CD4-positive, alpha-beta T cell treated with Interleukin-6 at 100 ng/mL for 8 hours (primary cell): ENCODE measurements at places on chromosomes 13 and 19.

- no peak for DNase-seq
These were observed 2.4 kb downstream of the DZIP1 start for GRCh38 chr13:95642028-95642621.

DNA sequence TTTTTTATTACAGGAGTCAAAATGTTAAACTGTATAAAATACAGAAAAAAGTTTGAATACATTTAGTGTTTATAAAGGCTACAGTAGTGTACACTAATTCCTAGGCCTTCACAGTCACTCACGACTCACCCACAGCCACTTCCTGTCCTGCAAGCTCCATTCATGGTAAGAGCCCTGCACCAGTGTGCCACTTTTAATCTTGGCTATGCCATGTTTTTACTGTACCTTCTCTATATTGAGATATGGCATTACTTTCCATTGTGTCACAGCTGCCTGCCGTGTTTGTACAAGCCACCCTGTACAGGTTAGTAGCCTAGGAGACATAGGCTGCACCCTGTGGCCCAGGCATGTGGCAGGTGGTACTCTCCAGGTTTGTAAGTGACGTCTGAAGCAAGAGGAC is 32.1 kb downstream of the C1QTNF9 start:
- DNase-seq: no peak

DNA sequence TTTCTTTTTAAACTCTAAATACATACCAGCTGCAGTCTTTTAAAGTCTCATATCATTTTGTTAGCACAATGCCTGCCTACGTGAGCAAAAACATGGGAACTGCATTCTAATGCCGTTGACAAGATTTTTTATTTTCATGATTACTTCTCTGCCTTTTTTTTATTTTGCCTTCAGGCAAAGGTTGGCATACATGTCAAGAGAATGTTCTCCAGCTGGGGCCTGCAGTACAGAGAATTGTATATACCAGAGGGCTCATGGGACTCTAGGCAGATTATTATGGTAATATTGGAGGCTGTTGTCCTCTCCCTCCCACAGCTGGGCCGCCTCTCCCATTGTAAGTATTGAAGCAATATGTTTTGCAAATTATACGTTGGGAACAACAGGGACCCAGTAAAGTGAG is 53.9 kb upstream of the OBI1 start:
- no peak for DNase-seq

GRCh38 chr19:56153507-56153906 is 12.4 kb downstream of the ZNF444 start:
- DNase-seq: no peak

DNA sequence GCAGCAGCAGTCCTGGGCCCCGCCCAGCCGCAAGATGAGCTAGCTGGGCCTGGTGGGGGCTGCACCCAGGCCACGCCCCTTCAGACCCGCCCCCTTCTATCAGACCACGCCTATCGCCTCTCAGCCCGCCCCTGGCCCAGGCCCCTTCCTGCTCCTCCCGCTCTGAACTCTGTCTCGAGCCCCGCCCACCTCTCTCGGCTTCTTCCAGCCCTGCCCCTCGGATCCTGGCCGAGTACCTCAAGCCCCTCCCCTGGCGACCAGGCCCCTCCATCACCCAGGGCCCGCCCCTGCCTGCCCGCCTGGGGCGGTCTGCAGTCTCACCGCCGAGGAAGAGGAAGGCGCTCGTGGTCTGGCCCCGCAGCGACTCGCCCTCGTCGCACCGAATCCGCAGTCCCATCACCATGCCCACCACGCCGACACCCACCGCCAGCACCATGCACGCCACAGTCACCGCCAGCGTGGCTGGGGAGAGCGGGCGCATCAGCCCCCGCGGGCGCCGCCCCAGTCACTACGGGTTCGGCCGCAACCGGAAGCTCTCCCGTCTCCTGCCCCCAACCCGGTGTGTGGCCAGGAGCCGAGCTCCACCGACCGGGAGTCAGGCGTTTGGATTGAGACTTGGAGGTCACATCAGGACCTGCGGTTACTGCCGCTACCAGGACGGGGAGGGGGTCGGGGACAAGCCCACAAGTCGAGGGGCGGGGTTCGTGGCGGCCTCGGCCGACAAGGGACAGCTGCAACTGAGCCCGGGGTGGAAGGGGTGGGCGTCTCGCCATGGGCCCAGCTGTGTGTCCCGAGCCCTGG is 1.0 kb downstream of the CLDND2 start:
- peak; percentile 97 for DNase-seq

GRCh38 chr19:39398297-39398864 is 7.2 kb downstream of the MED29 start:
- DNase-seq: peak; percentile 61

- DNase-seq: no peak
These were observed 2.6 kb upstream of the ZNF428 start for GRCh38 chr19:43622070-43622469.

GRCh38 chr13:80050252-80050651 is 290.7 kb downstream of the SPRY2 start:
- DNase-seq: no peak

- no peak for DNase-seq
These were observed 92.3 kb upstream of the ANKRD10 start for GRCh38 chr13:111007209-111007608.

DNA sequence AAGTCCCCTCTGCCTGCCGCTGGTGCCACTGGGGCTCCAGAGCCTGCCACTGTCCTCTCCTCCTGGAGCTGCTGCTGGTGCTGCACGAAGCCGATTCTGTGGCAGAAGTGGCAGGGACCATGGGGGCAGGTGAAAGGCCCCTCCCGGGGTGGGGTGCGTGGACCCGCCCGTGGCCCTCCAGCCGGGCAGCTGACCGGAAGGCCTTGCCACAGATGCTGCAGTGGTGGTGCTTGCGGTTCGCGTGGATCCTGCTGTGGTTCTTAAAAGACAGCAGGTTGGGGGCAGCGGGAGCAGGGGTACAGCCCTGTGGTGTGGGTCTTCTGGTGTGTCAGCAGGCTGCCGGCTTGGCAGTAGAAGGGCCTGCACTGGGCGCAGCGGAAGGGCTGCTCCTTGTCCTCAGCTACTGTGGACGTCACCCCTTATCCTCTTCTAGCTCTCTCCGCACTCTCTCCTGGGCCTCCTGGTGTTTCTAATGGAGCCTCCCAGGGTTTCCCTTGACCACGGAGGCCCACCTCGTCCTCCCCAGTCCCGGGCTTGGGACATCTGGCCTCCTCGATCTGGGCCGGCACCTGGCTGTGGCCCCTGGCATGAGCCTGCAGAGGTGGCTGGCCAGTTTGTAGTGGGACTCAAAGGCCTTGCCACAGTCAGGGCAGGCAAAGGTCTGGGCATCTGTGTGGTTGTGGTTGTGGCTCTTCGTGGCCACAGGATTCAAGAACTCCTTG is 380.4 kb downstream of the OLFM4 start:
- no peak for DNase-seq

GRCh38 chr19:34232566-34233481 is 21.5 kb upstream of the GARRE1 start:
- no peak for DNase-seq

DNA sequence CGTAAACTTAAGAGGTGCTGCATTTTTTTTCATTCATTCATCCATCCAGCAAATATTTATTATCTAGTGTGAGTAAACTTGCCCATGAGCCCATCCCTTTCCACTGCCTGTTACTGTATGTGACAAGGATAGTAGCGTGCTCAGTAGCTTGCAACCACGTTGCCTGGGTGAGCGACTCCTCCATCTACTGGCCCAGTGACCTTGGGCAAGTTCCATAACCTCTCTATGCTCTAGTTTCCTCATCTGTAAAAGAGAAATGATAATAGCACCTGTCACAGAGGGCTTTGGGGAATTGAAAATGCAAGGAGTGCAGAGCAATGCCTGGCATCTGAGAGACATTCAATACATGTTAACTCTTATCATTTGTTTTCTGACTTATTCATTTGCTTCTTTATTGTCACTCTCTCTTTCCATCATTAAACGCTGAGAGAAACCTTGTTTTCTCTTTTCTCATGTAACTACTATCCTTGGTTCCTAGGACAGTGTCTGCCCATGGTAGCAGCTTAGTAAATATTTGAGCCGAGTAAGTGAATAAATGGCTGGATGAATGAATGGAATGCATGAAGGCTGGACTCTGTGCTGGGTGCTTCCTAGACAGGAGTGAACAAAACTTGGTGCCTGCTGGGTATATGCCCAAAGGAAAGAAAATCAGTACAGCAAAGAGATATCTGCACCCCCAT is 19.9 kb downstream of the LRCH1 start:
- DNase-seq: no peak

DNA sequence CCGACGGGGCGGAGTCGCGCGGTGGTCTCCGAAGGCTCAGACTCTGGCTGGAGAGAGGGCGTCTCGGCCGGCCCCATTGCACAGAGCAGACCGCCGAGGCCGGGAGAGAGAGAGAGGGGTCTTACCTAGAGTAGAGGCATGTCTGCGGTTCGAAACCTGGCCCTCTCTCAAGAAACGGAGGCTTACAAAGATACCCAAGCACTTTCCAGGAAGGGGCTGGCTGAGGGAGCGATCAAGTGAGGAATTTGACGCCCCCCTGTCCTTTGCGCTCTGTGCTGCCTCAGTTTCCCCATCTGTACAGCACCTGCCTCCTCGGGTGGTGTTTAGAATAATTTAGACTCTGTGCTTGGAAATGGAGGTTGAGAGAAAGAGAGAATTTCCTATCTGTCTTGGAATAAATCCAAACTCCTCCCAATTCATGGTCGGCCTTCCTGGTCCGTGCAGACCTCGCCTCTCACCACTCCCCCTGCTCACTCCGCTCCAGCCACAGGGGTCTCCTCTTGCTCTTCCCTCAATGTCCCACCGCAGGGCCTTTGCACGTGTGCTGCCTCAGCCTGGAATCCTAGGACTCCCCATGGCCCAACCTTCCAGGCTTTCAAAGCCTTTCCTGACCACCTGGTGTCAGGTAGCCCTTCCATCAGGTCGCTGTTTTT is 658 bp upstream of the ISOC2 start:
- no peak for DNase-seq

DNA sequence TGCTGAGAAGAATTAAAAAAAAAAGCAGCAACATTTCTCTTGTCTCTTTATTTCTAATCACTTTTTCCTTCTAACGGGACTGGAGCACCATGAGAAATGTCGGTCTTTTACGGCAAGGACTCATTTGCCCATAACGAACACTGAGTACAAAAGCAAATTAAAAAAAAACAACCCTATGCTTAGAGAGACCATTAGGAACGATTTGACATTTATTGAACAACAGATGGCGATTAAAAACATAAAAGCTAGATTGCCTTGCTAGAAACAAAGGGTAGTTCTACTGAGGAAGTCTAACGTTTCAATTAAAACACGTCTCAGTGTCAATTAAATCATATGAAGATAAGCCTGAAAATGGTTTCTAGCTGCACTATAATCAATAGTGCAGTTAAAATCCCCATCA is 51.1 kb downstream of the OLFM4 start:
- no peak for DNase-seq

GRCh38 chr19:57171551-57172081 is 4.3 kb upstream of the DUXA start:
- DNase-seq: peak; percentile 7

GRCh38 chr13:112718318-112718717 is 28.5 kb downstream of the ATP11A start:
- no peak for DNase-seq

DNA sequence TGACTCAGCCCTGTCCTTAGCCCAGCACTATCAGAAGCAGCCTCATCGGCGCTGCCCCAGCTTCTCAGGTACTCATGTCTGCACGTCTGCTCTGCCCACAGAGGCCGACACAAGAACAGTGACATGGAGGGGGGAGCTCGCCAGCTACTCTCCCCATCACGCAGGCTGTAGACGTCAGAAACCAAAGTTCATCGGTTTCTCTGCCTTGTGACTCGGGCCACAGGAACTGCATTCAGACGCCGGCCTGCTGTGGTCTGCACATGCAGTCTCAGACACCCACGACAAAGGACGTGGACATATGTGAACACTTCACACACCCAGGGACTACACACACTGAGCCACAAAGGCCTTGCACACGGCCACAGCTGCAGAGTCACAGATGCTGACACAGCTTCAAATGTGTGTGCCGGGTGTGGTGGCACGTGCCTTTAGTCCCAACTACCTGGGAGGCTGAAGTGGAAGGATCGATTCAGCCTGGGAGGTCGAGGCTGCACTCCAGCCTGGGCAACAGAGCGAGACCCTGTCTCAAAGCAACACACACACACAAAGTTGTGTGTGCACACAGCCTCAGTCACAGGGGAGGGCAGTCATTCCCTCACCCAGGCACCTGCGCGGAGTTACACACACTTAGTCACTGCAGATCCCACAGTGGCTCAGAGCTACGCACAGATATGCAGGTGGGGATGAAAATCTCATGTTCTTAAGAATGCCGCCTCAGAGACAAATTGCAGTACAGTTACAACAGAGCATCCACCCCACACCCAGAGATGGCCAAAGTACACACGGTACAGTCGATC is 4.9 kb upstream of the ZFP36 start:
- peak; percentile 86 for DNase-seq

DNA sequence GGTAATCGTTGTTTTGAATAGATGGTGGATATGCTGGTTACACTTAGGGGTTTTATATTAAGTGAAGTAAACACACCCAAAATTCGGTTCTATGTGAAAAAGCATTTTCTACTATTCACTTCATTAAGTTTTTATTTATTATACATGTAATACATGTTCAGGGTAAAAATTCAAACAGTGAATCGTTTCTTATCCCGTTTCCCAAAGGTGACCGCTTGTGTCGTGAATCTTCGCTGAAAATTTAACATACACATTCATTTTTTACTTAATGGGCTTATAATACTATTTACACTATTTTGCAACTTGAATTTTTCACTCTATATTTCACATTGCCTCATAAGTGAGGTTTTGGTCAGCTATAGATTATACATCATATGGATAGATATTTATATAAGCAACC is 24.5 kb downstream of the IPO5 start:
- DNase-seq: no peak

DNA sequence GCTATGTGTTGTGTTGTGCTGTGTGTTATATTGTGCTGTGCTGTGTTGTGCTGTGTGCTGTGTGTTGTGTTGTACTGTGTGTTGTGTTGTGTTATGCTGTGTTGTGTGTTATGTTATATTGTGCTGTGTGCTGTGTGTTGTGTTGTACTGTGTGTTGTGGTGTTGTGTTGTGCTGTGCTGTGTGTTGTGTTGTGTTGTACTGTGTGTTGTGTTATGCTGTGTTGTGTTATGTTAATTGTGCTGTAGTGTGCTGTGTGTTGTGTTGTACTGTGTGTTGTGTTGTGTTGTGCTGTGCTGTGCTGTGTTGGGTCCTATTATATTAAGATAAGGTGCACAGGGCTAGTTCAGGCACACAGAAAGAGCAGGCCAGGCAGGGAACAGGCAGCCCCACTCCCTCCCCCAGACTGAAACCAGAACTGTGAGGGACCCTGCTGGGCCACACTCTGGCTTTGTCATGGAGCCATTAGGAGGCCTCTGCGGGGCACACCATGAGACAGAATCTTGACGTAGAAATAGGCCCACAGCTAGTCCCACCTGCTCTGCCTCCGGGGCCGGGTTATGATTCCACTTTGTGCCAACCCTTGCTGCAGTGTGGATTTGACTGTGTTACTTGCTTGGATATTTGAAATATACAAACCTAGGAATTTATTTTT is 12.1 kb downstream of the SOX1 start:
- DNase-seq: no peak
